Thoracic aorta (tissue), 2 donors: ENCODE measurements at places on chromosomes 1 and 21. TPM values are rescaled to one million over a fixed set of nuclear protein-coding genes. Genes with fewer than 3 reads are reported as not detected.

The LCE1D gene
- not detected for total RNA-seq

DNA sequence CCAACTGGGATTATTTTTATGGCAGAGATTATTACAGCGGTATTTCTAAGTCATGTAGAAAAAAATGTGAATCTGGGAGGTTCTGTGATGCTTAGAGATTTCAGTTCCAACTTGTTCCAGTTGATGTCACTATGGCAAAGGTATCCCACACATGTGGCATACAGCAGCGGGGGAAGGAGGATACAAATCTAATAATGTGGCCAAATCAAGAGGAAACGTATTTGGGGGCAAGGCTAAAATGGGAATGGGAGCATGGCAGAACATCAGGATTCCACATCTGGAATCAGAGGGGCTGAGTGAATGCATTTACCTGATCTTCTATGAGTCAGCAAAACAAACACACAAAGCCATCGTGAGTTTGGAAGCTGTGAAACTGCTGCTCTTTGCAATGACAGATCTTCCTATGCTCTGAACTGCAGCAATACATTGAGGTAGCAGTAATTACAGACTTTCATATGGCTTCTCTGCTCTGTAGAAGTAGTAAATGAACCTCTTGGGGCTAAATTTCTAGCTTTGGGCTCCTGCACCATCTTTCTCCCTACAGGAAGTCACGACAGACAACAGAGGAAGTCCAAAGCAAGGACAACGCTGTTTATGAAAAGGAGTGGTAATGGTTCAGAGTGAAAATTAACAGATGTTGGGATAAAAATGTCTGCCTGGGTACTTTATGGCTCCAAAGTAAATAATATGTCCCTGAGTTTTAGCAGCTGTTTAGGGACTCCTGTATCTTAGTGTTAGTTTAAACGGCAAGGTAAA lies 55.5 kb downstream of the GABPA start:
- H3K4me3 ChIP-seq: peak overlapping the region; percentile 57
- no peak for DNase-seq
- H3K4me1 ChIP-seq: peaks cover 11% of the 10 kb centered on the region
- no peaks in the 10 kb centered on the region for H3K36me3 ChIP-seq
- no peaks in the 10 kb centered on the region for H3K27me3 ChIP-seq

DNA sequence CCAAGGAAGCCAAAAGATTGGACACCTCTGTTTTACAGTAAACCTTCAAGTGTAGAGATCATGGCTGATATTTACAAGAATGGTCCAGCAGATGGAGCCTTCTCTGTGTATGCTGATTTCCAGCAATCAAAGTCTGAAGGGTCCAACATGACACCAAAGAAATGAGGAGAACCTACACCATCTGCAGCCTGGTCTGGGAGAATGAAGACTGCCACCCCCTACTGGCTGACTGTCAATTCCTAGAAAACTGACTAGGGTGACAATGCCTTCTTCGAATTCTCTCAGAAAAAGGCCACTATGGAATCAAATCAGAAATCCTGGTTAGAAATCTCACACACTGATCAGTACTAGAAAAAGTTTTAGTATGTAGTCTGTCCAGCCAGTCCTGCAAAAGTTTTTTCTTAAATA lies 83.3 kb downstream of the CDC42BPA start:
- H3K36me3 ChIP-seq: no peaks in the 10 kb centered on the region
- no peaks in the 10 kb centered on the region for H3K4me1 ChIP-seq
- no peak overlapping the region for H3K4me3 ChIP-seq
- H3K27me3 ChIP-seq: no peaks in the 10 kb centered on the region
- H3K27ac ChIP-seq: no peak overlapping the region
- no peak for DNase-seq

GRCh38 chr1:15945832-15946448 lies 30.0 kb downstream of the ZBTB17 start:
- DNase-seq: no peak
- peaks cover 47% of the 10 kb centered on the region for H3K36me3 ChIP-seq
- H3K4me3 ChIP-seq: no peak overlapping the region
- peak overlapping the region; percentile 99 for H3K27ac ChIP-seq
- H3K27me3 ChIP-seq: no peaks in the 10 kb centered on the region

DNA sequence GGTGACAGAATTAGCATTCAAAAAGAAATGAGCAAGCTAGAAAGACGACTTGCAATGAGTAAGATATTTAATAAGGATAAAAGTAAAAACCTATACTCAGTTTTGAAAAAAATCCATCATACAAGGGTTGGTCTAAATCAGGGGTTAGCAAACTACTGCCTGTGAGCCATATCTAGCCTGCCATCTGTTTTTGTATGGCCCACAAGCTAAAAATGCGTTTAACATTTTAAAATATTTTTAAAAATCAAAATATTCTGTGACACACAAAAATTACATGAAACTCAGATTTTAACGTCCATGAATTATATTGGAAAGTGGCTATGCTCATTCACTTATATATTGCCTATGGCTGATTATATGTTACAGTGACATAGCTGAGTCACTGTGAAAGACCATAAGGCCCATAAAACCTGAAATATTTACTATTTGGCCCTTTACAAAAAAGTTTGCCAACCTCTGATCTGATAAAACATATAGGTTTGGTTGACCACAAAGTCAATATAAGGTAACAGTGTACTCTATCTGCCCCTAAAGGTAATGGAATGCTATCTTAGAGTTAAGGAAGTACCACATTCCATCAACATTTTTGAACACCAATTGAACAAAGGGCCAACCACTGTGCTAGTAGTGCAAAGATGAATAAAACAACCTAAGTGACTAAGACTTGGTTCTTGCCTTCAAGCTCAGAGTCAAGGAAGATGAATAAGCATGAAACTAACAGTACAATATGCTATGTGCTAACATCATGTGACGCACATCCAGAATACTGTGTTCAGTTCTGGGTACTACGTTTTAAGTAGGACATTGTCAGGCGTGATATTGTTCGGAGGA lies 3.2 kb downstream of the IFT25 start:
- no peak overlapping the region for H3K27ac ChIP-seq
- no peak for DNase-seq
- peaks cover 13% of the 10 kb centered on the region for H3K4me1 ChIP-seq
- no peaks in the 10 kb centered on the region for H3K36me3 ChIP-seq
- H3K4me3 ChIP-seq: no peak overlapping the region
- H3K27me3 ChIP-seq: no peaks in the 10 kb centered on the region

The PRKAA2 gene
- 16.9 TPM for total RNA-seq

DNA sequence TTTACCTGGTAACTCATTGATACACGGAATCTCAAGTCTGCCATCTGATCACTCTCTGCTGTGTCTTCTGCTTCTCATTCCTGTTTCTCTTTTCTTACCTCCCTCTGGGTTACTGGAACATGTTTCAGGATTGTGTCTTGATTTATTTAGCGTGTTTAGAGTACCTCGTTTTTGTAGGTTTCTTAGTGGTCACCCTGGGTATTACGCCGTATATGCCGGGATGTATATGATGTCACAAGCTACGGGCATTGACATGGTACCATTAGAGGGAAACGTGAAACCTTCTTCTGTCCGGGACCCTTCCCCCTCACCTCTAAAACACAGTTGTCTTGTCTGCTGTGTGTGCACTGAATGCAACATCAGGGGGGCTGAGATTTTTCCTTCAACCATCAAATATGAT lies 2.8 kb downstream of the ACTRT2 start:
- no peaks in the 10 kb centered on the region for H3K4me1 ChIP-seq
- H3K27ac ChIP-seq: no peak overlapping the region
- H3K4me3 ChIP-seq: no peak overlapping the region
- no peaks in the 10 kb centered on the region for H3K27me3 ChIP-seq

DNA sequence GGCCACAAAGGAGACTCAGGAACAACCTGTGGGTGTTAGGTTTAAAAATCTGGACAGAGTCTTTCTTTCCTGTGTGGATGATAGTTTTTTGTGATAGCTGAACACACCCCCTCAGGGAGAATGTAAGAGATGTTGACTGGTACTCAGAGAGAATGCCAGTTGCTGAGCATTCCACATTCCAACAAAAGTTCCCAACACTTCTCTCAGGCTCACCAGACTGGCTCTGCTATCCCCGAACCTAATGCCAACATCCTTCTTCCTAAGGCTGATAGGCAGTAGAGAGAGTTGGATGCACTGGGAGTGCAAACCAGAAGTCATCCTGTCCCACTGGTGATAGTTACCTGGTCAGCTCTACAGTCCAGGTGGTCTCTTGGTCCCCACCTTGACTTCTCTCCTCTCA lies 28.7 kb upstream of the POU2F1 start:
- DNase-seq: no peak
- no peak overlapping the region for H3K4me3 ChIP-seq
- H3K36me3 ChIP-seq: no peaks in the 10 kb centered on the region
- no peaks in the 10 kb centered on the region for H3K4me1 ChIP-seq

The HFM1 gene
- not detected for total RNA-seq

GRCh38 chr1:62774971-62775595 lies 8.8 kb upstream of the ATG4C start:
- H3K36me3 ChIP-seq: no peaks in the 10 kb centered on the region
- peaks cover 6% of the 10 kb centered on the region for H3K4me1 ChIP-seq
- no peak overlapping the region for H3K27ac ChIP-seq

The ILF2 gene
- 81.8 TPM for total RNA-seq

- H3K27me3 ChIP-seq: no peaks in the 10 kb centered on the region
- no peaks in the 10 kb centered on the region for H3K36me3 ChIP-seq
- H3K4me1 ChIP-seq: no peaks in the 10 kb centered on the region
- no peak overlapping the region for H3K4me3 ChIP-seq
- DNase-seq: no peak
- H3K27ac ChIP-seq: no peak overlapping the region
Measured at GRCh38 chr1:215474940-215475339, 92.2 kb upstream of the KCTD3 start.

GRCh38 chr1:201350884-201351283 lies 26.6 kb downstream of the TNNT2 start:
- no peak overlapping the region for H3K27ac ChIP-seq
- H3K4me3 ChIP-seq: no peak overlapping the region
- DNase-seq: no peak
- H3K4me1 ChIP-seq: no peaks in the 10 kb centered on the region

DNA sequence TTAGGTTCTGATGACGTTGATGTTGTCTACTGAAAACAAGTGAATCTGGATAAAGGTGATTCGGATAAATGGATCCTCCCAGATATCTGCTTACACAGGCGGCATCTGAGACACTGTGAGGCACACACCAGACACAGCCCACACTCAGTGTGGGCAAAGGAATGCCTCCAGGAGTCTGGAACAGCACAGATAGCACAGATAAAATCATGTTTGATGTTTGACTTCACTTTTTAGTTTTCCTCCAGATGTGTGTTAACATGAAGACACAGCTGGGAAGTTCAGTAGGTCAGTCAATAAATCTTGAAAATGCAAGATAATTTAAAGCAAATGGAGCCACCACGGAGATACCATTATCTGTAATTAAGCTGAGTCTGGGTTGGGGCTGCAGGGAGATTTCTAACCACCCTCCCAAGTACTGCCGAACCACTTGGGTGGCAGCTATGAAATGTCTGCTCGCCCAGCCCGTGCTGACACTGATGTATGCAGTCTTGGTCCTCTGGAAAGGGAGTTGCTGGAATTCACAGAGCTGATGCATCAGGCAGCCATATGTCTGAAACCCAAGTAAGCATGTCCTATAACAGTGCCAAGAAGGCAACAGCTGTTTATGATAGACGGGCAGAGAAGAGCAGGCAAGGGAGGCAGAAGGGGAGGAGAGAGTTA lies 11.7 kb downstream of the CAPN9 start:
- H3K27me3 ChIP-seq: no peaks in the 10 kb centered on the region
- H3K36me3 ChIP-seq: no peaks in the 10 kb centered on the region
- no peak for DNase-seq
- no peak overlapping the region for H3K4me3 ChIP-seq

DNA sequence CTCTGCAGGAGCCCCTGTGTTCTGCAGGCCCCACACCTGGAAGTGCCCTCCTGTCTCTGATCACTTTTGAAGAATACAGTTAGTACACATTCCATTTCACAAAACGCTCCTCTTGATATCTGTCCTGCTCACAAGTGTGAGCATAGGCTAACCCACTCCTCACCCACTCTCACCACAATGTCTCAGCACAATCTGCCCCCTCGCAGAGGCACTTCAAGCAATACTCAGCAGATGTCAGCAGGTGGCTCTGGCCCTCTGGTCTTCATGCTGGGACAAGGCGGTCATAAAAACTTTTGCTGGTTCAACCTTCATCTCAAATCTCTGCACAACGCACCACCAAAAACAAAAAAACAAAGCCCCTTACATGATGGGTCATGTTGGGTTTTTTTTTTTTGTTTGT lies 671.2 kb downstream of the MATN1 start:
- no peak overlapping the region for H3K4me3 ChIP-seq
- H3K27ac ChIP-seq: no peak overlapping the region
- no peak for DNase-seq
- no peaks in the 10 kb centered on the region for H3K36me3 ChIP-seq

The PLA2G2A gene
- total RNA-seq: 65.1 TPM

DNA sequence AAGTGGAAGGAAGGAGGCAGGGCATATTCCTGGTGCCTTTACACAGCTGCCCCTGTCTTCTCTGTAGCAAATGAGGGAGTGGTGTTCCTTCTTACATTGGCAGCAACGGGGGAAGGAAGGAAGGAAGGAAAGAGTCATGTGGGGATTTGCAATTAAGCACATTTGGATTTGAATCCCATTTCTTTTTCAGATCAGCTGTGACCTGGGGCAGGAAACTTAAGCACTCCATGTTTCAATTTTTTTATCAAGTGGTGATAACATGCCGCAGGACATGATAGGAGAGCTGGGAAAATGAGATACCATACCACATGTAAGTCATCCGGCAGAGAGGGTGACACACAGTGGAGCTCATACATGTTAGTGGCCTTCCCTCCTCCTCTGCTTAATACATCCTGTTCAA lies 186.8 kb downstream of the APP start:
- no peak overlapping the region for H3K27ac ChIP-seq
- H3K4me3 ChIP-seq: no peak overlapping the region
- no peaks in the 10 kb centered on the region for H3K36me3 ChIP-seq

DNA sequence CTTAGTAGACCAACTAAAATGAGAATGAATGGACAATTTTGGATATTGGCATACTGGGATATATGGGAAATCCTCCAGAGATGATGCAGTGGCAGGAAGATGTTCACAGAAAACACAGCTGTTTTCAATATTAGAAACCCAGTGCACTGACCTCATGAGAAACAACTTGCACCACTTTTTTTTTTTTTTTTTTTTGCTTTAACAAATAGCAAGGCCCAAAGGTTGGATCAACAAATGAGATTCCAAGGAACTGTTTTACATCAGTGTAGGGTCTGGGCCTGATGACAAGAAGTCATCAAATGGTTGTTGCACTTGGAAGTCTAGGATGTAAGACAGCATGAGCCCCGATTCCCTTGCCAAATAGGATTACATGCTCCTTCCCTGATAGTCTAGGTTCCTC lies 110.7 kb downstream of the SLC25A24 start:
- DNase-seq: no peak
- no peak overlapping the region for H3K4me3 ChIP-seq
- no peaks in the 10 kb centered on the region for H3K4me1 ChIP-seq
- H3K27ac ChIP-seq: no peak overlapping the region
- H3K36me3 ChIP-seq: no peaks in the 10 kb centered on the region
- no peaks in the 10 kb centered on the region for H3K27me3 ChIP-seq

The NBPF4 gene
- total RNA-seq: not detected

GRCh38 chr1:110098222-110099026 lies 13.8 kb upstream of the UBL4B start:
- DNase-seq: no peak
- H3K36me3 ChIP-seq: no peaks in the 10 kb centered on the region
- H3K4me3 ChIP-seq: no peak overlapping the region
- H3K27ac ChIP-seq: no peak overlapping the region
- no peaks in the 10 kb centered on the region for H3K27me3 ChIP-seq
- no peaks in the 10 kb centered on the region for H3K4me1 ChIP-seq
